ENCODE measurements at places on chromosomes 1 and 21.

DNA sequence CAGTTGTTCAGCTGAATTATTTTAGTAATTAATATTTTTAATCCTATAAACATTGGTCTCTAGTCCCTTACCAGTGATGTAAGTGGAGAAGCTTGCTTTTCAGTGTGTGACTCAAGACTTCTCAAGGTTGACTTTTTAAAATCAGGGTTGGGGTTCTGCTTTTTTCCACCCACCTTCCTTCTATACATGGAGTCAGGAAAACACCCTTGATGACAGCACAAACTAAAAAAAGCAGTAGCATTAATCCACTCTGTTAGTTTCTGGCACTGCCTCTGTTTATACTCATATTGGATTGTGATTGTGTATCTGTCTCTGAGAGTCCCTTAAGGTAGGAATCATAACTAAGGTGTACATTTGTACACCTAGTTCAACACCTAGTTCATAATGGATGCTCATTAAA is 8.3 kb upstream of the PLEKHO1 start:
- DNase-seq, result no peak

- DNase-seq, result no peak
Observed at GRCh38 chr1:17635811-17636210, 96.3 kb downstream of the ARHGEF10L start.

- peak; percentile 49 for DNase-seq
Observed at GRCh38 chr1:8218351-8219092, 99.4 kb upstream of the SLC45A1 start.

DNA sequence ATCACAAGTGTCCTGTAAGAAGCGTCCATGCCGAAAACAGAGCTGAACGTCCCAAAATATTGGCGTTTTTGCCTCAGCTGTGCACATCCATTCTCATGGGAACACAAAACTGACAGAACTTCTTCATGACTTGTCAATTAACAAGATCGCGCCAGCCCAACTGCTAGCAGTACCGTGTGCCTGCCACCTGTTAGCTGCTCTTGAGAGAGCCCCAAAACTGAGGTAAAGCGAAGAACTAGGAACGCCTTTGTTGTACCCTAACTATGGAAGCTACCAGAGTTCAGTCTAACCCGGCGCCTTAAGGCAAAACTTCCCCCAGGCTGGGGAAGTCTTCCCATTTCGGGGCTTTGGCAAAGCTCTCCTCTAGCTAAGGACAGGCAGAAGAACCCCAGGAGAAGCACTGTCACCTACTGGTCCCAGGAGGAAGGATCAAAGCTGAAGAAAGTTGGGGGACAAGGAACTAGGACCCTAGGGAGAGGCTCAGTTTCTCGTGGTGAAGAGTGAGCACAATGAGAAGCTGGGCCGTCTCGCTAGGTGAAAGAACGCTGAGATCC is 719 bp downstream of the EYA3 start:
- peak; percentile 37 for DNase-seq

DNA sequence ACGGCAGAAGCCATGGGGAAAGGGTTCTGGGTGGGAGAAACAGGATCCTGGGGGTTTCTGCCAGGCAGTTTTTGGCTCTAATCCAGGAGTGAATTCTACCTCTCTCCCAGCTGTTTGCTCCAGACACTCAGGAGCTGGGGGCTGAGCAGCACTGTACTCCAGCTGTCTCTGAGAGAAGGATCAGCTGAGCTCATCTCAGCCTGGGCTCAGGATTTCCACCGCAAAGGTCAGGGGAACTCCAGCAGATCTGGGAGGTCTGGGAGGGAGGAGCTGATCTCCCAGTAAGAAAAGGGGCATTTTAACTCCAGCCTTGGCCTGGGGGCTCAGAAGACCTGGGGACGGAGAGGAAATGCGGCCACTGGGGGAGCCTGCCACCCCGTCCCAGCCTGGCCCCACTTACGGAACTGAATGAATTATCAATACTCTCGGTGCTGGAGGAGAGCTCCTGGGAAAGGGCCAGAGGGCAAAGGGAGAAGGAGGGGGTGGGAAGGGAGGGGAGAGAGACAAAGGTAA is 17.3 kb downstream of the PI4KB start:
- DNase-seq, result no peak

GRCh38 chr1:59266180-59266926 is 30.5 kb upstream of the FGGY start:
- no peak for DNase-seq

DNA sequence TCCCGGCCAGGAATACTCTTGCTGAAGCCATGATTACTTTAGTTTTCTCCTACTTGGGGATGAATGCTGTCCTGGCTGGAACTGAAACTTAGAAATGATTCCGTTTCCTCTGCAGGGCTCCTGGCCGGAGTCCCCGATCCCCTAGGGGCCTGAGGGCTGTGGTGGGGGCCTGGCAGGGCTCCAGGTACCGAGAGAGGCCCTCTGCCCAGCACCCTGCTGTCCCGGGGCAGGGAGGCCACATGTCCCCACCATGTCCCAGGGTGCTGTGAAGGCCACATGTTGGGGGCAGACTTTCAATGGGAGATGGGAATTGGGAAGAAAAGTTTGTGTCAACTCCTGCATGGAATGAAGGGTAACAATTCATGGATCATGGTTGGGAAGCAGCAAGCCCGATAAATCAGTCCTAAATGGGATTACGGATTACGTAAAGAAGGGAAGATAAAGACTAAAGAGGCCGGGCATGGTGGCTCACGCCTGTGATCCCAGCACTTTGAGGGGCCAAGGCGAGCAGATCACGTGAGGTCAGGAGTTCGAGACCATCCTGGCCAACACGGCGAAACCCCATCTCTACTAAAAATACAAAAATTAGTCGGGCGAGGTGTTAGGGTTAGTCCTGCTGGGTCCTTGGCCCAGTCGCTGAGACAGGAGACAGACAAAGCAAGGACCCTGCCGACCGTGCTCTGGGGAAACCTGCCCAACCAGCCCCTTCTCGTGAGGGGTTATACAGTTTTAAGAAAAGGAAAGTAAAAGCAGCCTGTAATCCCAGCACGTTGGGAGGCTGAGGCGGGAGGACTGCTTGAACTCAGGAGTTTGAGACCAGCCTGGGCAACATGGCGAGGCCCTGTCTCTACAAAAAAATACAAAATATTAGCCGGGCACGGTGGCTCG is 37.6 kb downstream of the MORN1 start:
- no peak for DNase-seq

GRCh38 chr1:26171084-26172072 is at the start of gene ZNF593OS:
ZNF593OS (minus strand) TSS chr1:26171832; CDS start chr1:26171661, 171 bp downstream.
- DNase-seq, result no peak

DNA sequence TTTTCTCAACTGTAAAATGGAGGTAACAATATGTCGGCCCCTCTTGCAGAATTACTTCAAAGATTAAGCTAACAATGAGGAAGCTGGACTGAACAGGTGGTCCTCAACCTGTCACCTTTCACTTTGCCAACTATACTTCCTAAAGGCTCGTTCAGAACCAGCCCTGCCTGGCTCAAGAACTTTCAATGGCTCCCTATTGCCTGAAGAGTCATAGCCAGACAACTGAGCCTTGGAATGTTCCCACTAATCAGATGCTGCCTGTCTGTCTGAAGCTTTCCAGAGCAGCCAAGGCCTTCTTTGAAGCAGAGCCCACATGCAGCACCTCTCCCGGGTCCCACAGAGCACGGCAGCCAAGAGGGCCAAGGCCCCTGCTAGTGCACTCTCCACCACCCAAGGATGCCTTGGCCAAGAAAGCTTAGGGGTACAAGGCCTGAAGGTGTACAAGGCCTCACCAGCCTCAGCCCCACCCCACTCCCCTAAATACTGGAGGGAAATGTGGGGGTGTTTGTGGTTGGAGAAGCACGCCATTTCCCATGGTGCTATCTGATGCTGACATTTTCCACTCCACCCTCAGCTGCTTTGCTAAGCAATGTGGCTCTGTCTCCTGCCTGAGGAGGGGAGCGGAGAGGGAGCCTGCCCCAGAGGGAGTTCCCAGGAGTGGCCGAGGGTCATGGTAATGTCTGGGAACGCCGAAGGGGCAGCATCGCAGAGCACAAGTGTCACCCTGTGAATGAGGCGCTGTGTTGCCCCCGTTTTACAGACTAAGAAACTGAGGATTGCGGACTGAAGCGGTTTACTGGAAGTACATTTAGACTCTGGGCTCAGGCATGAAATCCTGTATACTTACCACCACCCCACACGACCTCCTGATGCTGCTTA is 8.2 kb upstream of the LAPTM5 start:
- DNase-seq, result no peak

GRCh38 chr1:193754732-193755427 is 568.5 kb upstream of the B3GALT2 start:
- peak; percentile 43 for DNase-seq

GRCh38 chr1:172268237-172268636 is 152.2 kb upstream of the C1orf105 start:
- DNase-seq, result no peak

- no peak for DNase-seq
Observed at GRCh38 chr1:204880906-204881305, 10.2 kb downstream of the NFASC start.

GRCh38 chr1:247111700-247112478 is 7.7 kb upstream of the ZNF669 start:
- peak; percentile 71 for DNase-seq

DNA sequence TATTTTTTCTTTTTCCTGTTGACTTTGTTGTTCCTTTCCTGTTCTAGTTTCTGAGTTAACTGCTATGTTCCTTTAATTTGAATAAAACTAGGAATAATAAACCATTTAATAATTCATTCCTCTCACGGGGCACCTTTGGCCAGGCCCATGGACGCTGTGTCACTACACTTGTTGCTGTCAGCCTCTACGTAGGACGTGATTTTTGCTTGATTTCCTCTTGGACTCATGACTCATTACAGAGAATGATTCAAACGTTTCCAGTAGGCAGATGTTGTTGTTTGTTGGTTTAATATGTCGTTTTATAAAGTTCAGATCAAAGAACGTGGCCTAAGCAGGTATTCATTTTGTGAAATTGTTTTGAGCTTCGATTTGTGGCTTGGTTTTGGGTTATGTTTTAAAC is 9.1 kb upstream of the SLC19A1 start:
- DNase-seq, result peak; percentile 92

GRCh38 chr21:17732306-17732705 is 86.8 kb downstream of the C21orf91 start:
- no peak for DNase-seq

DNA sequence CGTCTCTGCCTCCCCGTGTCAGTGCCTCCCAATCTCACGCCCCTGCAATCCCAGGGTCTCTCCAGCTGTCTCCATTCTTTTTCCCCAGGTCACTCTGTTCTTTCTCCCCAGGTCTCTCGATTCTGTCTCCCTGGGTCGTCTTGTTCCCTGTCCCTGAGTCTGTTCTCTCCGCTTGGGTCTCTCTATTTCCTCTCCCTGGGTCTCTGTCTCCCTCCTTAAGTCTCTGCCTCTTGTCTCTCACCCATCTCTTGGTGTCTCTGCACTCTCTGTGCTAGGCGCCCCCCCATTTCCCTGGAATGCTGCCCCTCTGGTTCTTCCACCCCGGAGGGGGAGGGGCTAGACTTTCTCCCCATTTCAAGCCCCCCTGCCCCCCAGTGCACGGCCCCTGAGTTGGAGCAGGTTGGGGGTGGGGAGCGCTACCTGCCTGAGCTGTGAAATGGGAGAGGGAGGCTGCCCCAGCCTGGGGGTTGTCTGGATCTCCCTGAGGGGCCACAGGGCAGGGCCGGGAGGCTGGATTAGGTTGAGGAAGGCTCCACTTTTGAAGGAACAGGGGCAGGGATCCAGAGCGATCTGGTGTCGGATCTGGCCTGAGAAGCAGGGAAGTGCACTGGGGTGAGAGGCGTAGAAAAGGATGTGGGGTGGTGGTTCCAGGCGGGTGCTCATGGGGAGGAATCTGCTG is 1.4 kb downstream of the PTPRF start:
- peak; percentile 36 for DNase-seq

DNA sequence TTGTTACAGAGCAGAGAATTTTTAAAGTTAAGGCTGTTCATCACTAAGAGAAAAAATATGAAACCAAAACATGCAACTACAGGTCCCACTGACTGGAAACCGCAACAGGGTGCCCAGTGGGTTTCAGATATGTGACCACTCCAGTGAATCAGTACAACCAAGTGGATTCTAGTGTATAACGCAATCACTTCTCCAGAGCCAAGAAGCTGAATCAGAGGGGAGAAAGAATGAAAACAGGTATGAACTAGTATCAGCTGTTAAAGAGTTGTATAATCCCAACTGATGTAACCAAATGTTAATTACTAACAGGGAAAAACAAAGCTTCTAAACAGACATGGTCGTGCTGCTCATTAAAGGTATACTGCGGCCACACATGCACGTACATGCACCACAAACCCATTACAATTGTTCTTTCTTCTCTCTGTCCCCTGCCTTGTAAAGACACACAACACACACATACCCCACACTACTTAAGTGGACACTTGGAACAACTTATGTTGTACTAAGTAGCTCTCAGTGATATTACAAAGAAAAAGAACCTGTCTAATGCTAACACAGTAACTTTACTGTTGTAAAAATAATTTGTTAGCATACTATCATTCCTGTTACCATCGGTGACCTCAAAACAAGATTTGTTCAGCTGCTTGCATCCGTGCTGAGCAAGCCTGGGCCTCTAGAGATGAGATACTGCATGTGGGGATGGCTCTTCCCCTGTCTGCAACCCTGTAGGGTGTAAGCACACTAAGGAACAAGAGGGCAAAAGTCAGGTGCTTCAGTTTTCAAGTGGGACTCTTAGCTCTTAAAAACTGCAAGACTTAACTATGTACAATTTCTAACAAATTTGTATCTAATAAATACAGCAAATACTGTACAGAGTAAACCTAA is 74.2 kb downstream of the PTPN14 start:
- peak; percentile 88 for DNase-seq

GRCh38 chr1:91066538-91066937 is 44.7 kb upstream of the ZNF644 start:
- no peak for DNase-seq

DNA sequence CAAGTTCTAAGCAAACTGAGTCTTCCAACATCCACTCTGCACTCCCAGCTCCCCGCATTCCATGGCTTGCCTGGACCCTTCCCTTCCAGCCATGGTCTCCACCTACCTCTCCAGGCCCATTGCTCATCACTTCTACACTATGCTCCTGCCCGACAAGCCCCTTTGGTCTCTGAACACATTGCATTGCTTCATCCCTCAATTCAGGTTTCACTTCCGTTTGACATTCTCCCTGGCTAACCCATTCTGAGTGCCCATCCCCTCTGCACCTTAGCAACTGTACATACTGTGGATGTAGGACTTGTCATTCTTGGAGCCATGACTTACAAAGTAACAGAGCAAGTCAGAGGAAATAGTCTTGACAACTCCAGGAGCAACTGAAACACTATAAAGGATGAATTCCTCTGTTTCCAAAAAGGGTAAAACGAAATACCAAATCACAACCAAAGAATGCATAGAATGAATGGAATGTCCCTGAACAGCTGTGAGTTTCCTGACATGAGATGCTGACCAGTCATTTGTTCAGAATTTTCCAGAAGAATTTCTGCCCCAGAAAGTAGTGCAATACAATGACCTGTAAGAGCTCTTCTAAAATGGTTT is 66.7 kb downstream of the KCNJ6 start:
- peak; percentile 84 for DNase-seq

- DNase-seq, result no peak
Observed at GRCh38 chr1:87941337-87941946, 612.8 kb downstream of the LMO4 start.

GRCh38 chr21:45573452-45574035 is 31.3 kb upstream of the SLC19A1 start:
- DNase-seq, result no peak

GRCh38 chr1:68919075-68919474 is 422.2 kb upstream of the DEPDC1 start:
- DNase-seq, result no peak

- DNase-seq, result peak; percentile 71
Observed at GRCh38 chr1:36436821-36437220, 13.4 kb downstream of the OSCP1 start.

GRCh38 chr1:206047271-206047670 is 5.7 kb upstream of the RHEX start:
- DNase-seq, result no peak

GRCh38 chr21:21057349-21058062 is 59.3 kb downstream of the NCAM2 start:
- DNase-seq, result peak; percentile 20

GRCh38 chr1:113990530-113990929 is 11.3 kb downstream of the OLFML3 start:
- DNase-seq, result no peak
